ENCODE measurements at places on chromosomes 4 and X.

- DNase-seq, result no peak
Measured at GRCh38 chr4:169573889-169574288, 38.5 kb downstream of the NEK1 start.

- DNase-seq, result no peak
Measured at GRCh38 chr4:171857302-171858012, 44.3 kb downstream of the GALNTL6 start.

GRCh38 chr4:181939199-181939945, 303.8 kb upstream of the TENM3 start:
- no peak for DNase-seq

- DNase-seq, result no peak
Measured at GRCh38 chrX:6685489-6685888, 150.6 kb upstream of the VCX3A start.

All from ascending aorta (tissue), 2 donors.